Trophoblast cell (in vitro differentiated cells and primary cell): ENCODE measurements at places on chromosomes 7 and 10.

- peaks cover 12% of the 10 kb centered on the region for H3K4me1 ChIP-seq
- no peaks in the 10 kb centered on the region for H3K27me3 ChIP-seq
- no peak overlapping the region for H3K27ac ChIP-seq
Measured at GRCh38 chr10:88154596-88155250, 291.3 kb downstream of the PTEN start.

DNA sequence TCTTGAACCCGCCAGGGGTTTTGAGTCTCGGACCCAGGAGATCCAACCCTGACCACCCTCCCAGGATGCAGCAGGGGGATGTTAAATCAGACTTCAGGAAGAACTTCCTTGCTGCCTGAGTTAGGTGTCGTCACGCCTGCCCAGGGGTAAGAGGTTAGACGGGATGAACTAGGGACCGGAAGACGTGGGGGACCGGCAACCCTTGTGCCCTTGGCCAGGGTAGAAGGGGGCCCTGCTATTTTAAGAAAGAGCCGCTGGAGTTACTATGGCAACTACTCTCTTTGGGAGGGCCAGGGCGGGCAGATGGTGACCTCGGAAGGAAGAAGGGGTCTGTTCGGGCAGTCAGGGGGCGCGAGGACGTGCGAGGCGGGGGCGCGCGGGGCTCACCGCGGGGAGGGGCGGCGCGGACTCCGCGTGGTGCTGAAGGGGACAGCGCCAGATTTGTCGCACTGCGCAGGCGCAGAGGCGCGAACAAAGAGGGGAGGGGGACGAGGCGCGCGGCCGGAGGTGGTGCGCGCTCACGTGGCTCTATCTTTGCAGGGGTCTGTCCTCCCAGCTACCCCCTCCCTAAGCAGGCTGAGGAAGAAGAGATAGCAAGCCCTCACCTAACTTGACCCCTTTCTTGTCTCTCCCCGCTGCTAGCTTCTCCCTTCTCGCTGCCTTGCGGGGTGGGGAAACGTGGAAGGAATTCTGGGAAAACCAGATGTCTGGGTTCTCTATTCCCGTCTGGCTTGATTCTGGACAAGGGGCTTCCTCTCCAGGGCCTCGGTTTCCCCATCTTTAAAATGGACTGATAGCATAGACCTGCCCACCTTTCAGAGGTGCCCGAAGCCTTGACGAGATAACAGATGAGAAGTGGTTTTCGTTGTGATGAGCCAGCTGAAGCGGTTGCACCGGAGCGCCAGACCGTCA is 940 bp upstream of the PSD start:
- peaks cover 7% of the 10 kb centered on the region for H3K27me3 ChIP-seq
- H3K27ac ChIP-seq = no peak overlapping the region
- no peak for DNase-seq
- H3K4me1 ChIP-seq = peaks cover 16% of the 10 kb centered on the region

GRCh38 chr7:21999896-22000295 is 54.2 kb upstream of the CDCA7L start:
- H3K36me3 ChIP-seq = no peaks in the 10 kb centered on the region
- DNase-seq = no peak
- H3K4me3 ChIP-seq = no peak overlapping the region
- no peaks in the 10 kb centered on the region for H3K27me3 ChIP-seq
- H3K27ac ChIP-seq = no peak overlapping the region

- DNase-seq = no peak
- H3K4me1 ChIP-seq = no peaks in the 10 kb centered on the region
- no peaks in the 10 kb centered on the region for H3K27me3 ChIP-seq
- H3K4me3 ChIP-seq = no peak overlapping the region
- no peaks in the 10 kb centered on the region for H3K36me3 ChIP-seq
Measured at GRCh38 chr7:598899-599298, 79.3 kb upstream of the PDGFA start.

GRCh38 chr7:6078548-6078947 is 47.4 kb downstream of the ANKRD61 start:
- H3K4me1 ChIP-seq = peaks cover 6% of the 10 kb centered on the region
- DNase-seq = no peak
- H3K27me3 ChIP-seq = no peaks in the 10 kb centered on the region
- no peak overlapping the region for H3K4me3 ChIP-seq
- no peak overlapping the region for H3K27ac ChIP-seq
- H3K36me3 ChIP-seq = no peaks in the 10 kb centered on the region

- no peaks in the 10 kb centered on the region for H3K4me1 ChIP-seq
- DNase-seq = no peak
- no peaks in the 10 kb centered on the region for H3K27me3 ChIP-seq
- H3K27ac ChIP-seq = no peak overlapping the region
- no peak overlapping the region for H3K4me3 ChIP-seq
- H3K36me3 ChIP-seq = no peaks in the 10 kb centered on the region
Measured at GRCh38 chr10:94085288-94085687, 91.6 kb downstream of the PLCE1 start.

- H3K4me3 ChIP-seq = no peak overlapping the region
- peak overlapping the region; percentile 72 for H3K27ac ChIP-seq
- H3K4me1 ChIP-seq = peaks cover 5% of the 10 kb centered on the region
- DNase-seq = no peak
Measured at GRCh38 chr7:7178906-7179305, 3.4 kb upstream of the C1GALT1 start.

DNA sequence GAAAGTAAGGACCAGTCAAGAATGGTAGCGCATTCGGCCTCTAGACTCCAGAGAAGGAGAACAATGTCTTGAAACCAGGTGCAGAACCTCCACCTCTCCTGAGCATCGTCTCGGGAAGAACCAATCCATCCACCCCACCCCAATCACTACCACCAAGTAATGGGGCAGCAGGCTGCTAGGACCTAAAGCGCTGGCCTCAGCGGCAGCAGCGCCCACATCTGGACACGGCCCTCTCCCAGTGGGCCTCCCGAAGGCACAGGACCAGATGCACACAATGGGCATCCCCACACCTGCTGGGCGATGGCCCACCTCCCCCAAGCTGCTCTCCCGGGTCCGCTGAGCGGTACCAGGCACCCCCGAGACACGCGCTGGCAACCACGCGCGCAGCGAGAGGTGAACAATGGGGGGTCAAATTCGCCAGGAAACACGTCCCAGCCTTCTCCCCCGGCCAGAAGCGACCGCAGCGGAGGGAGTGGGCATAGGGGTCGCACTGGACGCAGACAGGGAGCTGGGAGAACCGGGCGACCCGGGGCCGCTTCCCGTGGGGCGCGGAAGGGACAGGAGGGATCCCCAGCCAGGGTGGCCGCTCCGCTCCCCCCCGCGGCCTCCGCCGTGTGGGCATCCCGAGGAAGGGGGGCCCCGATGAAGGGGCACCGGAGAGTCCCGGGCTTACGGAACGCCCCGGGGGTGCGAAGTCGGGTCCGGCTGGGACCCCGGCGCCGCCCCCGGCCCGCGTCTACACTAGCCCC is 506 bp downstream of the CTTNBP2 start:
- no peaks in the 10 kb centered on the region for H3K27me3 ChIP-seq
- H3K4me3 ChIP-seq = peak overlapping the region; percentile 80
- no peak for DNase-seq
- H3K36me3 ChIP-seq = no peaks in the 10 kb centered on the region
- peak overlapping the region; percentile 37 for H3K27ac ChIP-seq
- peaks cover 11% of the 10 kb centered on the region for H3K4me1 ChIP-seq

GRCh38 chr7:106610996-106611886 is 49.7 kb downstream of the CCDC71L start:
- no peaks in the 10 kb centered on the region for H3K27me3 ChIP-seq
- no peaks in the 10 kb centered on the region for H3K36me3 ChIP-seq
- peaks cover 2% of the 10 kb centered on the region for H3K4me1 ChIP-seq

GRCh38 chr10:5527332-5528200 is 2.8 kb downstream of the CALML3 start:
- no peaks in the 10 kb centered on the region for H3K27me3 ChIP-seq
- peaks cover 14% of the 10 kb centered on the region for H3K4me1 ChIP-seq
- H3K27ac ChIP-seq = no peak overlapping the region
- H3K4me3 ChIP-seq = no peak overlapping the region

GRCh38 chr10:95558593-95559320 is 2.4 kb downstream of the SORBS1 start:
- no peak overlapping the region for H3K27ac ChIP-seq
- DNase-seq = no peak
- no peaks in the 10 kb centered on the region for H3K36me3 ChIP-seq
- peaks cover 10% of the 10 kb centered on the region for H3K27me3 ChIP-seq
- no peak overlapping the region for H3K4me3 ChIP-seq

DNA sequence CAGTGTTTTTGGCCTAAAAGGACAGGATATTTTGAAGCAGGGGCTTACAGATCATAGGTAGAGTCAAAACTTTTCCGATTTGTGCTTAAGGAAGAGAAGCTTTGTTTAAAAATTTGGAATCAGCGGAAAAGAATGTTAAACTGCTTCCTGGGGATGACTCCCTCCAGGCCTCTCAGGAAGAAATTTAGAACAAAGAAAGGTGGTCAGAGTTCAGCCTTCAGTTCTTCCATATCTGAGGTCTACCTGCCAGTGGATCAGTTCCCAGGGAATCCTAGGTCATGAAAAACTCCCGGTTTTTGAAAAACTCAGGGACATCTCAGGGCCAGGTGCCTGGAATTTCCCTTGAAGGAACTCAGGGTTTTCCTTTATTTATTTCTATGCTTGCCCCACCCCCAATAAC is 100.3 kb downstream of the MCU start:
- peak overlapping the region; percentile 77 for H3K27ac ChIP-seq
- H3K27me3 ChIP-seq = no peaks in the 10 kb centered on the region
- peak; percentile 3 for DNase-seq

DNA sequence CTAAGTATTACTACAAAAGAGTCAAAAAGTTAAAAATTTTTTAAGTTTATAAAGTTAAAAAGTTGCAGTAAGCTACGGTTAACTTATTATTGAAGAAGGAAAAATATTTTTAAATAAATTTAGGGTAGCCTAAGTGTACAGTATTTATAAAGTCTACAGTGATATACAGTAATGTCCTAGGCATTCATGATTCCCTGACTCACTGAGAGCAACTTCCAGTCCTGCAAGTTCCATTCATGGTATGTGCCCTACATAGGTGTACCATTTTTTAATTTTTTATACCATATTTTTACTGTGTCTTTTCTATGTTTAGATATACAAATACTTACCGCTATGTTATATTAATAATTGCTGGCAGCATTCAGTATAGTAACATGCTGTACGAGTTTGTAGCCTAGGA is 92.3 kb downstream of the CTNNA3 start:
- DNase-seq = no peak
- H3K27me3 ChIP-seq = no peaks in the 10 kb centered on the region
- H3K27ac ChIP-seq = no peak overlapping the region
